Esophagus squamous epithelium (tissue), 5 donors: ENCODE measurements at places on chromosomes 2 and 18.

- no peak for DNase-seq
Measured at GRCh38 chr2:48829036-48829435, 73.5 kb upstream of the LHCGR start.

GRCh38 chr2:2580341-2580740 is 249.3 kb upstream of the MYT1L start:
- no peak for DNase-seq

GRCh38 chr18:31633392-31634330 is 42.0 kb downstream of the TTR start:
- DNase-seq: no peak

DNA sequence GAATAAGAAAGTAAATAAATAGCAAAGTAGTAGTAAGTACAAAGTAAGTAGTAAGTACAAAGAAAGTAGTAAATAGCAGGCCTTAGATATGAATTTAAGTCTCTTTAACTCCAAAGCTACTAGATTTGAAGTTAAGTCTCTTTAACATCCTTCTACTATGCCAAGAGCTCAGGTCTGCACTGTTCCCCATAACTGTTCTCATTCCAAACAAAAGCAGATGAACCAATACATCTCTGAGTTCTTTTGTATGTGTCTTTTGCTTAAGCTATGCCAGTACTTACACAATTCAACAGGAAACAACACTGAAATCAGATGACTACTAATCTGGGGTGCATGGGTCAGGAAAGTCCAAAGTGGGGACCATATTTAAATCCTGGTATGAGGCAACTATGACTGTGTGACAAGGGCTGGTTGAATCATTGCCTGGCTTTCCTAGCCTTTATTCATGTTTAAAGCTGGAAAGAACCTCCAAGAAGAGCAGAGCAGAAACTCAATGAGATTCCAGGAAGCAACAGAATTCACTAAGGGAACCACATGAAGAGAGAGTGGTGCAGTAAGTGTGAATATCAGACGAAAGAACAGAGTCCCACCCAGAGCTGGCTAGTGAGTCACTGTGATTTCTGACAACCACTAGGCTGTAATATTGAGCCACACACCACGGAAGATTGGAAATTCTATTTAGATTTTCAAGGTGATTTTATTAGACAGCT is 51.0 kb upstream of the CYP26B1 start:
- DNase-seq: no peak

DNA sequence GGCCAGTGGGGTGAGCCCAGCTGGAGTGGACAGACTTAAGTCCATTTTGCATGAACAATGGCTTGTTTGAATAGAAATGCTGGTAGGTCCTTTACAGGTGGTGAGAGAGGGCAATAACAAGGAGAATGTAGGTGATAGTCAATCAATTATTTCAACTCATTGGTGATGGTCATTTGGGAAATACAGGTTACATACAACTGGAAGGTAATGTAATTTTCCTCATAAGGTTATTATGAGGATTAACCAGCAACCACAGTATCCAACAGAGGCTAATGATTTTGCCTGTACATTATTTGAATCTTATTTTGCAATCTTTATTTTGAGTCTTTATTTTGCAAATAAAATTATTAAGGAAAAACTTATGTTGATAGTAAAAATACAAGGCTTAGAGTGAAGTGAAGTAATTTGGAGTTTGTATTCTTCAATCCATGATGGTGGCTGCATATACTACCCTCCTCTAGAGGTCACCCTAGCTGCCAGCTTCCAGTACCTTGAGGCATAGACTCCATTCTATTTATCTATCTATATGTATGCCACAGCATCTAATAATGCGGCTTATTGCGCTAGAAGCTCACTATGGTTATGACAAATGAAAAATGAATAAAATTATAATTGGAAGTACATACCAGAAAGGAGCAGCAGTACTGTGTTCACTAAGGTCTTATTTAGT is 20.5 kb upstream of the HNMT start:
- DNase-seq: no peak

DNA sequence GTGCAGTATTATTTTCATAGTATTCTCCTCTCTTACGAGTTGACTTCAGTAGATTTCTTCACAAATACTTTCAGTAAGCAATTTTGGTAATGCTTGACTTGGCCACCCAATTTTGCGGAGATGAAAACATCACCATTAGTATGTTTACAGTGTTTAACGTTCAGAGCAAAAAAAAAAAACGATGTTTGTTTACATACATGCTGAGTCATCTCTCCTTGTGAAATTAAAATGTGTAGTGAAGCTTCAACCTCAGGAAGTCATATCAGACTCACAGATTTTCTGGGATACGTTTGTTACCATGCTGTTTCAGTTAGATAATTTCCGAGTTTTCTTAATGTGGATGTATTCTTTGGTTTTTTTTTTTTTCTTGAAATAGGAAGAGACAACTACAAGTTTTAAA is 100.1 kb downstream of the CTNNA2 start:
- no peak for DNase-seq

DNA sequence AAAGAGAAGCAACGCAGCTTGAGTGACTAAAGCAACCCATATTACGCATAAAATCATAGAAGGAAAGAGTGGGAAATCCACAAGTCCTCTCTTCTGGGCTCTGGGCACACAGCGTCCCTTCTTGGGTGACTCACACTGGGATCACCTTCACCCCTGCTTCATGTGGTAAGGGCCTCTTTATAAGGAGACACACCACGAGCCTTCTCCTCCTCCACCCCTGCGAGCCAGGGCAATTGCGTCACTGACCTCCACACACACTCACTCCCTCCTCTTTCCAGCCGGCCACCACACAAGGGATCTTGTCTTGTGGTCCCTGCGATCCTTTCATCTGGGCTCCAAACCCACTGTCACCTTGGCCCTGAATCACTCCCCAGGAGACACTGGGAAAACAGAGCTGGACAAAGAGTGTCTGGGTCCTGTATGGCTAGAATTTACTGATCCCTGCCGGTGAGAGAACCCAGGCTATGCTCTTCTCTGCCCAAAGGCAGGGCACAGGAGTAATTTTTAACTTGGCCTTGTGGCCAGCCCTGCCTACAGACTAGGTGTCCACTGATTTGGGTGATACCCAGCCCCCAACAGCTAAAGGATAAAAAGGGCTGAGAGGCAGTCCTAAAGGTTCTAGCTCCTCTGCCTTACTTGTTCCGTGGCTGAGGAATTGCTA is 35.3 kb downstream of the NHEJ1 start:
- no peak for DNase-seq

GRCh38 chr2:18549083-18549482 is 11.4 kb downstream of the RDH14 start:
- no peak for DNase-seq

GRCh38 chr2:127859712-127860085 is 1.7 kb upstream of the POLR2D start:
- no peak for DNase-seq

- DNase-seq: no peak
Measured at GRCh38 chr2:622357-622756, 54.8 kb downstream of the TMEM18 start.

DNA sequence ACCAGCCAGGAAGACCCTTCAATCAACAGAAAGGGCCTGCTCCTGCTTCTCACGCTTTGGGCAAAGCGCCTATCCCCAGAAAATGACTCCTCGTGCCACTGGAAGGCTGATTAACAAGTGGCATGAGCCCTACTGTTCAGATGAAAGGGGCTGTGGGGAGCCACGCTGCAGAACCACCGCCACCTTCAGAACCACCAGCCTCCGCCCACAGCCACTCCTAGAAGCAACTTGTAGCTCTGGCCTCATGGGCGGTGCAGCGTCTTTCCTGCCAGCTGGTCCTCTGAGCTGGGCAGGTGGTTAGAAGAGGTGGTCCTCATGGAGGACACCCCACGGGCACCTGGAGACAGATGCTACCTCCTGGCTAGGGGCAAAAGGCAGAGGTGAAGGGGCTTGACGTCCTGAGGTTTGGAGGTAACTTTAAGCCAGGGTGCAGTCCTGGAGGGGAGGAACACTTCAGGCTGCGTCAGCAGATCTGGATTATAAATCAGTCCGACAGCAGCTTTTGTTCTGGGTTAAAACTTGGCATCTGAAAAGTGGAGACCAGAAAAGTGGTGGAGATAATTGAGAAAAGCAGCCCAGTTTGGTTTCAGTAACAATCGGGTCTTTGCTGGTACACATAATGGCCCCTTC is 861 bp upstream of the SEMA4C start:
- DNase-seq: no peak

- no peak for DNase-seq
Measured at GRCh38 chr18:55086906-55087305, 127.6 kb upstream of the CCDC68 start.

DNA sequence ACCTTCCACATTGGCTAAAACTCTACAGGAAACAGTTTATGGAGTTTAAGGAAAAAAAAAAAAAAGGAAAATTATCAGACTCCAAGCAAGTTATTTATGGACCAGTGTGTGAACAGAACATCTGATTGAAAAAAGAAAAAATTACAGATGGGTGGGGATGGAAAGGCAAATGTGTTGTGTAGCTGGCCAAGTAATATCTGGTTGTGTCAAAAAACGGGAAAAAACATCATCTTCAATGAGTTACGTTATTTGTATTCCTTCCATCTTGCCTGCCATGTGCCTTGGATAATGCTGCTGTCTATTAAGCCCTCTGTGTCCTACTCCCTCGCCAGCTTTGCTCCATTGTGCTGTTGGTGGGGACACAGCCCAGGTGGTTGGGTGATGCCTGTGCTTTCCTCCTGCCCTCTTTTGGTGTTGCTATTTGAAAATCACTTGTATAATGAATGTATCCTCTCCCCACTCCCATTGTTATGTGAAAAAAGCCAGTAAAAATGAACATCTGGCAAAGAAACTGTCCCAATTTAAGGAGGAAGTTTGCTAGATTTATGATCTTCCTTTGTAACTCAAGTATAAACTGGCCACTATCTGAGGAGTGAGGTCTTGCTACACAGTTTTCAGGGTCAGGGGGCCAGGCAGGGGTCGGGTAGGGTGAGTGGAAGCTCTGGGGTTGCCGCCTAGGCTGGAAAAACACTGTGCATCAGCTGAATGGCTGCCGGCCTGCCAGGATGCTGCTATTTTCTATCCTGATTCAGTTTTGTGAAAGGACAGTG is 155.9 kb downstream of the FMNL2 start:
- no peak for DNase-seq

GRCh38 chr2:158713523-158714138 is 81.5 kb upstream of the DAPL1 start:
- no peak for DNase-seq

DNA sequence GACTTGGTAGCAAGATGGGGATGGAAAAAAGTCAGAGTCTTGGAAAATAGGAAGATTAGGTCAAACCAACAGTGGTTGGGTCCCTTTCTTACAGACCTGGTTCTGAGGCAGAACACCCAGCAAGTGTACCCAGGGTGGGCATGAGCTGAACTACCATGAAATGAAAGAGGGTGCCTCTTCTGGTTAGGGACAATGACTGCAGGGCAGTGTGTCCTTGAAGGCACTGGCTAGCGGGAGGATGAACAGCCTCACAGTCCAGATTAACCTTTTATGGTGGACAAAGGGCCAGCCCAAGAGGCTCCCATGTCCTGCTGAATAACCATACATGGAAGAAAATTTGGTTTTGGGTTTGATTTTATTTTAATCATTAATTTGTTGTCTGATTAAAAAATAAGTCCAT is 61.8 kb upstream of the CCDC85A start:
- DNase-seq: no peak

DNA sequence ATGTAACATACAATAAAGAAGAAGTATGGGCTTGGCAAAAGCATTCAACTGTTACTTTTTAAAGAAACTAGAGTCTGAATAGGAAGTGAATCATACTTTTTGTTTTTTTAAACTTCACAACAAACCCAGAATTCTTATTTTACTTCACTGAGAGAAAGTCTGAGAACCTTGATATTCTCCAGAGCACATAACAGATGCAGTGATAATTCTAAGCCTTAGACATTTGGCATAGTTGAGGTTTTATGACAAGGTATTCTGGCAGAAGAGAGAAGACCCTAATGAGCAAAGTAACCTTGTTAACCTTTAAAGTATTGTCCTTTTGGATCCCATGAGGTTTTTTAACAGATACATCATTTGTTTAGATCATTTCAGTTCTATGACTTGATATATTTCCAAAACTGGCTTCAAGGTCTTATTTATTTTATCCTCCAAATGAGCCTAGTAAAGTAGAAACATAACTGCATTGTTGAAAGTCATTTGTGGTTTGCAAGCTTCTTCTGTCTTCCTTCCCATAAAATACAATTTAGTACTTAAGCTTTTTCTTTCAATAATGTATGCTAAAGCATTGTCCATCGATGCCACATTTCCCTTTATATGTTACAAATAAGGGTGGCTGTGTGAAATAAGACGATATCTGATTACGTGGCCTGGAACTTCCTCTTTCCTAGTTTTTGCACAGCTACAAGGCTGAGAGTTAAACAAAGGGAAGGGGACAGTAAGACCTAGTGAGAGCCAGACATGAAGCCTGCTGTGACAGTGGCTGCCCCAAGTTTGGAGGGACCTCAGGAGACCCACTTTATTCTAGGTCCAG is 86.1 kb upstream of the ITPRID2 start:
- DNase-seq: no peak
